ENCODE measurements at places on chromosomes 7 and 10.
A peak's percentile ranks its signal among the peaks of the same experiment; 100 is the strongest.

DNA sequence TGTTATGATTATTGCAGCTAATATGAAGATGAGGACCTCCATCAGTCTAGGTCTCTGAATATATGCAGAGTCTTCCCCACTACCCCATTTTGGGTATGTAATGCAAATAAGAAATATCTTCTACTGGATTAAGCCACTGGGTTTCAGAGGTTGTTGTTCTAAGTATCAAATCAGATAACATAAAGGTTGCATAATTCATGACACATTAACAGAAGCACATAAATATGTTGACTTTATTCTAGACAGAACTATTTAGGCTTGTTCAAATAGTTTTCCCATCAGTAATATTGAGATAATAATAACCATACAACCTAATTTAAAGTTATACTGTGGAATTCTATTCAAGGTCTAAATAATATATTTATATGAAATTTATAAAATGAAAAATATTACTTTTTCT lies 157.1 kb downstream of the ETV1 start:
- no peak for DNase-seq

DNA sequence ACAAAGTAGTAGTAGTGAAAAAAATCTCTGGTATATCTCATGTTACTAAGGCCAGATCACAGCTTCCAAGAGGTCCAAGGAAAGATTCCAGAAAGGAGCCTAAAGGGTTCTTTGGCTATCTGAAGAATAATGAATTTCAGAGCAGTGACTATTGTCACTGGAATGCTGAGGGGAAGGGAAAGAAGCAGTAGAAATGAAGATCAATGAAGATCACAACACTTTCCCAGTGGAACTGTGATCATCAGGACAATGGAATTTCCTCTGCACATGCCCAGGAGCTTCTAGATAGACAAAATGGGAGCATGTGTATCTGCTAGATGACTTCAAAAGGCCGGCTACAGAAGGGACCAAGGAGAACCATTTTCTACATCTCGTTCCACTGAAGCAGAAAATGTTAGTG lies 219.5 kb upstream of the PHYHIPL start:
- no peak for DNase-seq

GRCh38 chr10:93816123-93816747 lies 58.5 kb downstream of the LGI1 start:
- no peak for DNase-seq

GRCh38 chr7:129315960-129316359 lies 91.1 kb downstream of the AHCYL2 start:
- DNase-seq, result no peak

DNA sequence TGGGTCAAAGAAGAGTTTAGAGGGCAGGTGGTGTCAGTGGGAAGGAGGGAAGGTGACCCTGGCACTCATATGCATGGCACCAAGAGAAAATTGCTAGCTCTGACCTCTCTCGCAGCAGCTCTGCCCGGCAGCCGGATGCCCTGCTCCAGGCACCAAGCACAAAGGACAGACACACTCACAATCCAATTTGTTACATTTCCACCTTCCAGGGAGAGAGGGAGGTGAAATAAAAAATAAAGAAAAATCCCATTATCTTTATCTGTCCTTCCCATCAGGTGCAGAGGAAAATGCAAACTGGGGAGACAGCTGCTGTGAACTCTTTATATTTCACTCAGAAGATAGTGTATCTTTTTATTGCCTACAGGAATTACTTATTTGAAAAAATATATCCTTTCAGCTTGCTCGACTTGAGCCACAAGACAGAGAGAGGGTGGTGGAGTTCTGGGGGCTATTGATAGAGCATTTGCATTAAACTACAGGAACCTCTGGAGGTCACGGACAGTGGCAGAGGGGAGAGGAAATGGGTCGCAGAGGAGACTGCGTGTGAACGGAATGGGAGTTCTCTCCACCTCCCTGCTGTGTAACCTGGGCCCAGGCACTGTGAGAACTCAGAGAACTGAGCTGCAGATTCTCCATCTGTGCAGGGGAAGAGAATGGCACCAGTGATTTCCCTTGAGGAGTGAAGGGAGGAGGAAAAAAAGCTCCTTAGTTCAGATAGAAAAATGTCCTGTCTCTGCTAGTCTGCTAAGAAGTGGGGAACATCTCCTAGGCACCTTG lies 421.4 kb downstream of the PLXNA4 start:
- DNase-seq, result no peak

DNA sequence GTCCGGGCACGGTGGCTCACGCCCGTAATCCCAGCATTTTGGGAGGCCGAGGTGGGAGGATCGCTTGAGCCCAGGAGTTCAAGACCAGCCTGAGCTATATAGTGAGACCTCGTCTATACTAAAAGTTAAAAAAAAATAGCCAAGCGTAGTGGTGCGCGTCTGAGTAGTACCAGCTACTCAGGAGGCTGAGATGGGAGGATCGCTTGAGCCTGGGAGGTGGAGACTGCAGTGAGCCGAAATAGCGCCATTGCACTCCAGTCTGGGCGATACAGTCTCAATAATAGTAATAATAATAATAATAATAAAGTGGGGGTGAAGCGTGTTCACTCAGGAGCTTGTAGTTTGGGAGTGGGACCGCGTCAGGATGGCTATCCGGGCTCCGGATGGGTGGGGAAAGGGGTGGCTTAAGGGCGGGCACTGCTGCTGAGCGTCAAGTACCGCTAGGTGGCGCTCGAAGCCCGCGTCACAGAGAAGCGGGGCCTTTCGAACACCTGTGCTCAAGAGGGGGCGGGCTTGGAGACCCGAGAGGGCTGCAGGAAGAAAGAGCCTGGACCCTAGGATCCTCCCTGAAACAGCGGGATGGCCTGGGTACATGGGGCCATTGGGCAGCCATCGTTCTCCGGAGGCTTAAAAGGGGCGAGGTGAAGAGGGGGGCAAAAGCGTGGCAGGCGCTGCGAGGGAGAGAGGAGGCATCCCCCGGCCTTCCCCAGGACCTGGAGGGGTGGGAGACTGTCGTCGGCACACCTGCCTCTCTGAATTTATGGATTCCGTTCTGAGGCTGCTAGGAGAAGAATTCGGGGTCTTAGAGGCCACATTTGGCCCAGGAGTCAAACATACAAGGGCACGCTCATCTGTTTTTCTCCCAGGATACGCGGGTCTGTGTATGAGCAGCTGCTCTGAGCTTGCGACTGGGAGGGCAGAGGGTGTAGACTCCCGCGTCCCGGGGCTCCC lies 14.5 kb downstream of the LBX1 start:
- DNase-seq, result peak; percentile 25

DNA sequence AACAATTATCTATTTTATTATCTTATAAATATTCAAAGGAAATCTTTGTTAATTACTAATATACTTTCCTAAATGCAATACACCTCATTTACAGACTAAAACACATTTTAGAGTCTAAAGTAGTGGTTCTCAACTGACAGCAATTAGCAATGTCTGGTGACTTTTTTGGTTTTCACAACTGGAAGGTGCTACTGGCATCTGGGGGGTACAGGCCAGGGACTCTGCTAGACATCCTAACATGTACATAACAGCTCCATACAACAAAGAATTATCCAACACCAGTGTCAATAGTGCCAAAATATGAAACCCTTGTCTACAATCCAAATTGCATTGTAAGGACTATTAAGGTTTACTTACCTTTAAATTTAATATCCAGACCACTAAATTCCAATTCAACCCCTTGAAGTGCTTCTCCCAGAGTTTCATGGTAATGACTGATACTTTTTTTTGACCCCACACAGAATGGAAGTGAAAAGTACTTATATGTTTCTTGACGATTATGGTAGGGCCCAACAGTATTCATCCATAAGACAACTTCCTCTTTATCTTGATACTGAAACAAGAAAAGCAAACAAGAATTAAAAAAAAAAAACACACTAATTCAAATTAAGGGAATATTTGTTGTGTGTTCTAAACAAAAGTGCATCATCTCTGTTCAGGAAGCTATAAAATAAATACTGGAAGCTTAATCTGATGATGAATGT lies 10.4 kb downstream of the TM9SF3 start:
- DNase-seq, result no peak

- DNase-seq, result no peak
These were observed 49.1 kb upstream of the MXI1 start for GRCh38 chr10:110158051-110159005.

DNA sequence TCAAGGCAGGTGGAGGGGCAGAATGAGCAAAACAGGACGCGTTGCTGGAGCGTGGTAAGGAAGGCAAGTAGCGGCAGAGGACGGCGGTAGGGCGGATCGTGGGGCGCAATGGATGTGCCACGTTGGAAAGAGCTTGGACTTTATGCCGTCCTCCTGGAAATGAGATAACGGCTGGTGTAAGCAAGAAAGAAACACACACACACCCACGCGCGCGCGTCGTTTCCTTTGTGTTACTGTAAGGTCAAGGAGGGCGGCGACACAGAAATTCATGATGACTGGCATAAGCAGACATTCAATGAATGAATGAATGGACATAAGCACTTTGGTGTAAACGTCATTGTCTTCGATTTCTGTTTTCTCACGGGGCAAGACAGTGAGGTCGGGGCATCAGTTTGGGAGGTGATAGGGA lies 683 bp upstream of the ENTPD7 start:
- no peak for DNase-seq

- peak; percentile 50 for DNase-seq
These were observed 102.5 kb downstream of the TRIL start for GRCh38 chr7:28855538-28856217.

GRCh38 chr10:86715836-86716235 lies 40.6 kb upstream of the BMPR1A start:
- DNase-seq, result no peak

DNA sequence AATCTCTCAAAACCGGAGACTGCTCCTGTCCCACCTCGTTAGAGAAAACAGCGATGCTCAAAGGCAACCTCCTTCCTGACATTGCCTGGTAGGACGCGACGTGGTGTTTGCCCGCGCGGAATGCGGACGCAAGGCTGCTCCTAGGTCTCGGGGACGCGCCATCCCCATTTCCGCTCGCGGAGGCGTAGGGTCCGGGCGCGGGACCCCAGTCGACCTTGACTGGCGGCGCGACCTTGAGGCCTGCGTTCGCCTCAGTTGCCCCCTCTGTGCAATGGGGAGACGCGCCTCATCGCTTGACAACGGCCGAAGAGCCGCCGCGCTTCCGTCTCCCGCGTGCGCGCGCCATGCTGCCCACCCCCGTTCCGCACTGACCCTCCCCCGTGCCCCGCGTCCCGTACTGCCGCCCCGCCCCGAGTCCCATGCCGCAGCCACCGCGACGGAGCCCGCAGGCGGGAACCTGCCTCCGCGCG lies 412 bp upstream of the PPIA start:
- no peak for DNase-seq

- no peak for DNase-seq
These were observed 236.1 kb downstream of the ELMO1 start for GRCh38 chr7:37212556-37212955.

- DNase-seq, result no peak
These were observed 263.3 kb downstream of the TNS3 start for GRCh38 chr7:47318395-47319182.

GRCh38 chr10:5638494-5638893 lies 27.9 kb downstream of the ASB13 start:
- DNase-seq, result no peak

GRCh38 chr7:103717574-103717973 lies 271.6 kb upstream of the SLC26A5 start:
- DNase-seq, result no peak

- DNase-seq, result no peak
These were observed 189.6 kb downstream of the CTTNBP2 start for GRCh38 chr7:117683430-117684175.

DNA sequence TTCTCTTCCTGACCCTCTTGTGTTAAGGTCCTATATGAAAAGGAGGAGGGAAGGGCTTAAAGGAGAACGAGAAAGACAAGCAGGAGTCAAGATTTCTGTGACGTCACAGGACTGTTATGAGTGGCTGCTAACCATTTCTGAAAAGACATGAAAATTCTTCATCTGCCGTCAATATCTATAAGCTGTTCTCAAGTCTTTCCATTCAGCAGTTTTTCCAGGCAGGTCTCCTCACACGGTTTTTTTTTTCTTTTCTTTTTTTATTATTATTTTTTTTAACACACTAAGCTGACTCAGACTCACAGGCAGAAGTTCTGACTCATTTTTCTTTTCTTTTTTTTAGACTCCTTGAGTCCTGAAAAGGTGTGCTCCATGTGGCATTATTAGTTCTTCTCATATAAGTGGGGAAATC lies 72.0 kb downstream of the DGKI start:
- no peak for DNase-seq

- DNase-seq, result no peak
These were observed 853.9 kb upstream of the LRRTM3 start for GRCh38 chr10:66071907-66072306.

DNA sequence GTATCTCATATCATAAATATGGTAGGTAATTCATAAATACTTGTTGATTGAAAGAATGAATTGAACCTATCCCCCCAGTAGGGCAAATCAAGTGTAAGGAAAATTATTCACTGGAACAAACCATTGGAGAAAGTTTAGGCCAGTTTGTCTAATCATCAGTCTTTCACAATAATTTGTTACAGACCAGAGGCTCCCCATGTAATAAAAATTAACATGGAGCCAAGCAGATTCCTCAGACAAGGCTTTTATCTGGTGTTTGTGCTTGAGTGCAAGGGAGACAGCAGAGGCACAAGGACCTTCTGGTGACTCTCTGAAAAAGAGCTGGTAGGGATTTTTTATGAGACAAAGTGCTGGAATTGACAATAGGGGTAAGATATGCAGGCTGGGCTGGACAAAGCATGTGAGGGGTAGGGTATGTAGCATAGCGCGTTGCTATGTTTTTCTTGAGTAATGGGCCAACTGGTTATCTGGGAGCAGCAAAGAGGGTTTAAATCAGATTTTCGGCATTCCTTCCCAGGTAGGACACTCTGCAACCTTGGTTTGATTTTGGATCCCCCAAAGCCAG lies 7.8 kb upstream of the PANK1 start:
- DNase-seq, result no peak

DNA sequence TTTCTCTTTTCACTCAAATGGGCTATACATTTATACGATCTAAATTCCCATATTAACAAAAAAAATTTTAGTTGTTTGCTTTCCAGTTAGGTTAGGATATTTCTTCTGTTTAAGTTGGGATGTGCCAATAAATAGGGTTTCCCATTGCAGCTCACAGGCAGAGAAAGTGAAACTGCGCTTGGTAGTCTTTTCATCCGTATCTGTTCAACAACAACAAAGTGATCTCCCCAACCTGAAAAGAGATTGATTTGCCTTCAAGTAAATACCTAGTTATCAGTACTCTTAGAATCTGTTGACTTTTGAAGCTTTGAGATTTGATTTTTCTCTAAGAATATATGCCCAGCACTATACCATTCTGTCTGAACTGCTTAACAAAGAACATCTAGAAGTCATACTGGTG lies 143.4 kb downstream of the DYNC1I1 start:
- DNase-seq, result no peak

GRCh38 chr10:98030093-98030821 lies at the start of gene CRTAC1:
Gene CRTAC1, minus strand, starts transcription at chr10:98030621. Its CDS starts 149 bp downstream, at chr10:98030472.
- no peak for DNase-seq
